Left hindlimb (tissue), 1 donor: ENCODE measurements at places on chromosomes 3 and 15.

- peak; percentile 92 for DNase-seq
Observed at GRCh38 chr15:93072411-93073394, 16.3 kb downstream of the RGMA start.

DNA sequence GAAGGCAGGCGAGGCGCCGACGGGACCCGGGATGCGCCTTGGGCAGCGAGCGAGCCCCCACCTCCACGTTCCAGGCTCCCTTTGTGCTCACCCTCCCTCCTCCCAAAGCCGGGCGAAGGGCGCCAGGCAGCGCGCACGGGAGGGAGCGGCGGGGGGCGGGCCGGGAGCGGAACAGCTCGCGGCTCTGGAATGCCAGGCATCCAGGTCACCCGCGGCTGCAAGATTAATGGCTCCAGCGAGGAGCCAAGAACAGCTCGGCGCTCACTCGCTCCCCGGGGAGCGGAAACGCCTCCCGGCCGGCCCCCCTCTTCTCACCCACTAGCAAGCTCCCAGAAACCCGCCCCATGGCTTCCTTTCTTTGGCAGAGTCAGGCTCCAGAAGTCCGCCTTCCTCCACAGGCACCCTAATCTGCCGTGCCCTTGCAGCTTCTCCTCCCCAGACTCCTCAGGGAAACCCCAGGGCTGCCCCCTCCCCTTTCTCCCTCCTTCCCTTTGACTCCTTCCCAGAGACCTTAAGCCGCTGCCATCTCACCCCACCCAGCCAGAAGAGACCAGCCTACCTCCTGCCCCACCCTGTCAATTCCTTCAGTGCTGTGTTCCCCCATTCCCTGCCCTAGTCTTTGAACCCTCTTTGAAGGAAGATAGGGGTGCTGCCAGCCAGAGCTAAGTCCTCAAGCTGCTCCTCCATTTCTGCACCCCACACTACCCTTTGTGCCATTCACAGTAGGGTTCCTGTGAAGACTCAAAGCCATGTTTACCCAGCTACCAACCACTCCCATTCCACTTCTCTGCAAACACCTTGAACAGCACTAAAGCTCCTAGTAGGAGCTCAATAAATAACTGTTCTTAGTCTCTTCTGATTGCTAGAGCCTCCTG, 9.9 kb downstream of the AMOTL2 start:
- peak; percentile 94 for DNase-seq

GRCh38 chr3:4533489-4534443, 40.6 kb downstream of the ITPR1 start:
- DNase-seq: no peak

DNA sequence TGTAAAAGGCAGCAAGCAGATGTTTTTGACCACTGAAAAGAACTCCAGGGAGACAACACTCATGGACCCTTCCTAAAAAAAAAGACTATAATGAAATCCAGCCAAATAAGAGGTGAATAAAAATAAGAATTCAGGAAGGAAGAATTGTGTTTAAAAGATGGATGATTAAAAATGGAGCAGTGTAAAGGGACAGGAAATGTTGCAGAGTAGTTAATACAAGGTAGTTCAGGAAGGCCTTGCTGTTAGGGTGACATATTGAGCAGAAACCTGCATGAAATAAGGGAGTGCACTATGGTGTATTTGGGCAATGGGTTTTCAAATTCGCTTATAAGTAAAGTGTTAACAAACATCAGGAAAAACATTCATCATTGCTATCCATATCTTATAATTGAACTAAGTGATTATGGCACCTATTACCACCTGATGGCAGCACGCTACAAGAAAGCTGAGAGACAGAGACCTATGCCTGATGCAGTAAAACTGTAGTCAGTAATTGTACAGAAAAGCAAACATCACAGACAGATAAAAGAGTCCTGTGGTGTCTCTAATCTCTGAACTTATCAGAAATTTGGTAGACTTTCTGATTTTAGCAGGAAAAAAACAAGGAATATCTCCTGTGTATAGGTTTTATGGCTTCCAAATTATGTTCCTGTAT, 5.8 kb upstream of the DBR1 start:
- no peak for DNase-seq

DNA sequence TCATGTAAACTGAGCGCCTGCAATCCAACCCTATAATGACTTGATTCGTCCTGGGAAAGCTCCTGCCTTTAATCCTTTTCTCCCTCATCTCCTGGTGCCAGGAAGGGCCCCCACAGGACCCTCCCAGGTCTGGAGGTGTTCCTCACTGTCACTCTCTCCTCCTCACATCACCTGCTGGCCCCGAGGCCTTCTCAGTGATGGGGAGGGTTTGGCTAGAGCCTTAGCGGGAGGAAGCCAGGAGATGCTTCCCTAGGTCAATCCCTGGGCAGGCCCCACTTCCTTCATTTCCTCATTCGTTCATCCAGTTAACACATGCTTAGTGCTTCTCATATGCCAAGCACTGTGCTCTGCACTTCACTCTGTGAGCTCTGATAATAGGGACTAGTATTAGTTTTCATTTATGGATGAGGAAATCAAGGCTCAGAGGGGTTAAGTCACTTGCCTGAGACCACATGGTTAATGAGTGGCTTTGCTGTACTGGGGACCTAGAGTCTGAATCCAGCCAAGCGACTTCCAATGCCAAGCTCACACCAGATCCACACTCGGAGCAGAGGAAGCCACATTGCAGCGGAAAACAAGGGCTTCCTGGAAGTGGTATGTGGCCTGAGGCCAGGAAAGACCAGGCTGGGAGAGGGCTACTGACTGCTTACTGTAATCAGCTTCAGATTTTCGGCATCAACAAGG, 50.3 kb upstream of the CHRNB4 start:
- DNase-seq: peak; percentile 58

- peak; percentile 88 for DNase-seq
Observed at GRCh38 chr15:63501256-63502089, 2.9 kb upstream of the USP3 start.

DNA sequence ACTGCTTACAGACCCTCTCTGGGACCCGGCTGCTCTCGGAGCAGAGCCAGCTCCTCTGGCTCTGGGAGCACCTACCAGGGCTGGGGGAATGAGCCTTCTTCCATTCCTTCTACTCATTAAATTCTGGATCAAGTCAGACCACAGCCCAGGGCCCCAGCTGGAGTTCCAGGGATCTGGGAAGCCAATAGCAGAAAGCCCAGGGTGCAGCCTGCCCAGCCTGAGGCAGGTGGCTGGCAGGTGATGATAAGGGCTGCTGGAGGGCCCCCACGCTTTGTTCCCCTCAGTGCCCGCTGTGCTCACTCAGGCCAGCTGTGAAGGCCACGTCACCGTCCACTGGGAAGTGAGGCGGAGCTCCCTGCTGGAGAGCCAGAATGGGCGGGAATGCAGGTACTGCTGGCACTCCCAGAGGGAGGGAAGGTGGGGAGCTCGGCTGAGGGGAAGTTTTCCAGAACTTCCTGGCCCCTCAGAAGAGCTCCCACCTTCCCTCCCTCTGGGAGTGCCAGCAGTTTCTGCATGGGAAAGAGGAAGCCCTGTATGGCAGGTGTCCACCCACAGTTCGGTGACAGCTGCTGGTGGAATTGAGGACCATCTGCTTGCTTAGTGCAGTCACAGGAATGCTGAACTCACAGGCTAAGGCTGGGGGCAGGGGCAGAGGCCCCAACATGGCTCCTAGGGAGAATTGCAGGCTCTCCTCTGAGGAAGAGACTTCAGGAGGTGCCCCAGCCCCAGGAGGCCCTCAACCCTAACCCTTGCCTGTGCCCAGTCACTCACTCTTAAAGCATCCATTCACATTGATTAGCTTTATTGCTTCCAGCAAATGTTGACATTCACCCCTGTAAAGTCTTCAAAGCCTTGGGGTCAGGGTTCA, 12.6 kb upstream of the RTP3 start:
- DNase-seq: no peak

- DNase-seq: no peak
Observed at GRCh38 chr3:45965653-45966052, 22.4 kb downstream of the CXCR6 start.

- DNase-seq: no peak
Observed at GRCh38 chr15:51119120-51119519, 24.4 kb upstream of the TNFAIP8L3 start.

DNA sequence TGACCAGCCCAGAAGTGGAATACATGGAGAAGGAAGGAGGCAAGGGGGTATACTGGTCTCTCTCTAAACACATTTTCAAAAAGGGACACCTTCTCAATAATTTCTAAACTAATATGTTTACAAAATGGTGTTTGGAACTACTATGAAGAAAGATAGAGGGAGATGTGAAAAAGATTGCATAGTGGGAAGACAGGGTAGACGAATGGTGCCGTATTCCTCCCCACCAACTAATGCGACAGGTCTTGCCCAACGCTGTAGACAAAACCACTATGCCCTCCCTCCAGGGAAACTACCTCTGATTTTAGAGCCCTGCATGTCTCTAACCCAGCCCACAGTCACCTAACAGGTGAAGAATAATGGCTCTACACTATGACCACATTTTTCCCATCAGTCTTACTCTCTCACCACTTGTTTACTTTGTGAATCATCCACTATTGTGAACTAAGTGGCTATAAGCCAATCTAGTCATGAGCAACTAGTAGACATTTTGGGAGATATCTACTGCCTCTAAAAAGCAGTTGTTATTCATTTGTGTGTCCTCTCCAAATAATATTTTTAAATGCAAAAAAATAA, 108.2 kb upstream of the UBE2E2 start:
- no peak for DNase-seq

DNA sequence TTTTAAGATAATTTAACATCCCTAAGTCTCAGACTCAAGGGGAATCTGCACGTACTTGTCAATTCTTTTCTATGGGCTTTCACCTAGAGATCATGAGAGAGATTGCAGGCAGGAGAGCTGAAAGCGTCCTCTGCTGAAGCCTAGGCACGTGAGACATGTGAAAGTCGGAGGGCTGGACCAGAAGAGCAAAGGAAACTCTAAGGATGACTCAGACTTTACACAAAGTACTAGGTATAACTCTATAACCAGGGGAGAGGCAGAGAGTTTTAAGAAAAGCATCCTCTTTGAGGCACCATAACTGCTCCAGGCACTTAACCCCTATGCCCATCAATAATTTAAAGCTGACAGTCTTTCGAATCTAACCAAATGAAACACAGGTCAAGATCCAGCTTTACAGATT, 436.6 kb downstream of the VGLL3 start:
- DNase-seq: no peak

DNA sequence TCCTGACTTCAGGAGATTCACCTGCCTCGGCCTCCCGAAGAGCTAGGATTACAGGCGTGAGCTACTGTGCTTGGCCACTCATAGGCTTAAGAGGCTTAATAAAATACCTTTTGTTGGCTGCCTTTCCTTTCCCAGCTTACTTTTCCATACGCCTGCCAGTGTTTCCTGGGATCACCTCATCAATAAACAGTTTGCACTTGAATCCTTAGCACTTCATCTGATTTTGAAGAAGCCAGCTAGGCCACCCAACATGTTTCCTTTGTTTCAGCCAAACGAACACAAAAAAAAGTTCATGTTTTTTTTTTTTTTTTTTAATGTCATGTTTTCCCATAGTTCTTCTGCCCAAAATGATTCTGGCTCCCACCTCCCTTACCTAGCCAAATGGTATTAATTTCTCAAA, 92.3 kb downstream of the RAP2B start:
- no peak for DNase-seq

GRCh38 chr3:95197661-95198060, 1134.8 kb downstream of the NSUN3 start:
- DNase-seq: no peak

DNA sequence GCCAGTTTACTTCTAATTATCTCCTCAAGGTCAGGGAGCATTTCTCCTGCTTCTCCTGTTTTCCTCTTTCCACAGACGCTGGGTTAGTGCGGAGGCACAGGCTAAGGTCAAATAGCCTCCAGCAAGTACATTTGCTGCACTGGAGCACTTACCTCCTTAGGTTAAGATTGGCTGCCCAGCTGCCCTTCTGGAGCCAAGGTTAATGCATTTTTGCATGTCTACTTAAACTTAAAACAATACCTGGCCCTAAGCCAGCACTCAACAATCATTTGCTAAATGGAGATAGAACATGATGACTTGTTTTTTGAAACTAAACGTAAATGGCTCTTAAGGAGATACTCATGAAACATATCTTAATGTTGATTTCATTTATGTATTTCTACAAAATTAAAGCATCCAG, 83.5 kb downstream of the SSR3 start:
- no peak for DNase-seq

DNA sequence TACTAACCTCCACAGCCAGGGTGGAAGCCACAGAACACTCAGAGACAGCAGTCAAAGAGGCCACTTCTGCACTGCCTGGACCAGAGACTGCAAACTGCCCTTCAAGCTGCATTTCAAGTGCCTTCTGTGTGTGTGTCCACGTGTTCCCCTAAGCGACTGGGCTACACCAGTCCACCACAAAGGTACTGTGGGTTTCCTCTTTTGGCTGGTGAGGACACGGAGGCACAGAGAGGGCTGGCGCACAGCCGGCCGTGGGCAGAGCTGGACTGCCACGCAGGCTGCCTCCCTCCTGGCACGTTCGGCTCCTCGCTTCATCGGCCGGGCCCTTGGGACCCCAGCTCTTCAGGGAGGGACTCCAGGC, 60.9 kb downstream of the MGLL start:
- no peak for DNase-seq

DNA sequence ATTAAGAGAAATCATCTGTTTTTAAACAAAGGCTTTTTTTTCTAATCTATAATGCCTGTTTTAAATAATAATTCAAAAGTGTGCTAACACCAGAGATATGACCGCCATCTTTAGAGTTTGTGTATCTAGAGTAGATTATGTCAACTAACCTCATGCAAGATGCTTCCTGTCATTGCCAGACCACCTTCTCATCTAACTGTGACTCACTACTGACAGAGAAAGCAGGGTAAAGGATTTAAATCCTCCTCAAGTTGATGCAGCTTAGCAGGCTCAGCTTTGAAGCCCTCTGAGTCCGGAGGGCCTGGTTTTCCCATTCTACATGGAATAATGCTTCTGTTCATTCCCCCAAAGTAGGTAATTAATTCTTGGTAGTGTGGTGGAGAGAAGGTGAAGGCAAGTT, 108.5 kb downstream of the ECT2 start:
- DNase-seq: no peak

DNA sequence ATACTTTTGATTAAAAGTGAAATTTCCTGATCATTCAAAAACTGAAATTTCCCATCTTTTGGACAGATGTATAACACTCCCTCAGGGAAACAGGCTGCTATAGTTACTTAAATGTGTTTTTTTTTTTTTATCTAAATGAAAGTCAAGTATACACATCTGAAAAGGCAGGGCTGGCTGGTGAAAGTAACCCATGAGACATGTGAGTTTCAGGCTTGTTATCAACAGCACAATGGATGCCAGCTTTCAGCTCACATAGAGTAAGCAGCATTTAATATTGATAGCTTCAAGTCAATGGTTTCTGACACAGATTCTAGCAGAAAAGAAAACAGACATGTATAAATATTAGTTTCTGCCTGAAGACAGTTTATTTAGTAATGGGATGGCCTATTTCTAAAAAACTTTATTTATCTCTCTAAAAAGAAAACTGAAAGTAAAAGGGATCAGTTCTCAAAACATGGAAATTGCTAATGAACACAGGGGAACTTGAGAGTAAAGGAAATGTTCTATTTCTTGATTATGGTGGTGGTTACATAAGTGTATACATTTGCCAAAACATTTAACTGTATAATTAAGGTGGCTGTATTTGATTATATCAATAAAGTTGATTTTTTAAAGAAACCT, 89.7 kb upstream of the CMC1 start:
- no peak for DNase-seq

GRCh38 chr3:26515351-26515750, 107.2 kb upstream of the LRRC3B start:
- DNase-seq: no peak
